ENCODE measurements at places on chromosomes 6 and 20. TPM values are rescaled to one million over a fixed set of nuclear protein-coding genes. Genes with fewer than 3 reads are reported as not detected.

The ME1 gene
- 23.5 TPM for total RNA-seq

The RAB22A gene
- total RNA-seq, result 15.8 TPM

The AGPAT4 gene
- 23.9 TPM for total RNA-seq

The ISM1 gene
- total RNA-seq, result 1.5 TPM

The CALHM6 gene
- 0.59 TPM for total RNA-seq

The KIF25 gene
- total RNA-seq, result not detected

The CPXM1 gene
- 2.2 TPM for total RNA-seq

The AMD1 gene
- 66.9 TPM for total RNA-seq

The CST2 gene
- total RNA-seq, result not detected

The MRAP2 gene
- 1.4 TPM for total RNA-seq

The LTB gene
- total RNA-seq, result not detected
